ENCODE measurements at places on chromosomes 4 and X. TPM values are rescaled to one million over a fixed set of nuclear protein-coding genes. Genes with fewer than 3 reads are reported as not detected.

The FAT4 gene
- not detected for polyA plus RNA-seq

The RTL9 gene
- polyA plus RNA-seq = not detected

The PRAF2 gene
- polyA plus RNA-seq = 56.4 TPM

The BTK gene
- 0.06 TPM for polyA plus RNA-seq

The GAGE12H gene
- polyA plus RNA-seq = not detected

The UBA1 gene
- polyA plus RNA-seq = 145 TPM

The ADH7 gene
- not detected for polyA plus RNA-seq

The DMRTC1B gene
- 3.1 TPM for polyA plus RNA-seq

The ZC4H2 gene
- polyA plus RNA-seq = 18.3 TPM

Data from naive thymus-derived CD4-positive, alpha-beta T cell (primary cell).